ENCODE measurements at places on chromosomes 11 and 22. TPM values are rescaled to one million over a fixed set of nuclear protein-coding genes. Genes with fewer than 3 reads are reported as not detected.

Gene PC
- polyA plus RNA-seq = 2.1 TPM

DNA sequence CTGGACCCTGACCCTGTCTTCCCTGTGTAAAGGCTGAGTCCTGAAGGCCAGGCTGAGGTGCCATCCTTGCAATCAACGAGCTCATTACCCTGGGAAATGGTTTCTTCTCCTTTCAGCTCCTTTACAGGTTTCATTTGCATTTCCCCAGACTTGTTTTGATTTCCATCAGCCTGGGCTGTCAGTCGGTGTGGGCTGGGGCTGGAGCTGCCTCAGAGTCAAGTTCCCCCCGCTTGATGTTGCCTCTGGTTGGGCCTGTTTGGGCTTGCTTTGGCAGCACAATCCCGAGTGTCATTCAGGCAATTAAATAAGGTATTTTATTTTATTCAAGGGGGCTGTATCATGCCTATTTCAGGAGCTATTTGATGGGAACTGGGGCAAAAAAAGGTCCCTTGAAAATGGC is 424.9 kb downstream of the INSC start:
- no peak for DNase-seq

DNA sequence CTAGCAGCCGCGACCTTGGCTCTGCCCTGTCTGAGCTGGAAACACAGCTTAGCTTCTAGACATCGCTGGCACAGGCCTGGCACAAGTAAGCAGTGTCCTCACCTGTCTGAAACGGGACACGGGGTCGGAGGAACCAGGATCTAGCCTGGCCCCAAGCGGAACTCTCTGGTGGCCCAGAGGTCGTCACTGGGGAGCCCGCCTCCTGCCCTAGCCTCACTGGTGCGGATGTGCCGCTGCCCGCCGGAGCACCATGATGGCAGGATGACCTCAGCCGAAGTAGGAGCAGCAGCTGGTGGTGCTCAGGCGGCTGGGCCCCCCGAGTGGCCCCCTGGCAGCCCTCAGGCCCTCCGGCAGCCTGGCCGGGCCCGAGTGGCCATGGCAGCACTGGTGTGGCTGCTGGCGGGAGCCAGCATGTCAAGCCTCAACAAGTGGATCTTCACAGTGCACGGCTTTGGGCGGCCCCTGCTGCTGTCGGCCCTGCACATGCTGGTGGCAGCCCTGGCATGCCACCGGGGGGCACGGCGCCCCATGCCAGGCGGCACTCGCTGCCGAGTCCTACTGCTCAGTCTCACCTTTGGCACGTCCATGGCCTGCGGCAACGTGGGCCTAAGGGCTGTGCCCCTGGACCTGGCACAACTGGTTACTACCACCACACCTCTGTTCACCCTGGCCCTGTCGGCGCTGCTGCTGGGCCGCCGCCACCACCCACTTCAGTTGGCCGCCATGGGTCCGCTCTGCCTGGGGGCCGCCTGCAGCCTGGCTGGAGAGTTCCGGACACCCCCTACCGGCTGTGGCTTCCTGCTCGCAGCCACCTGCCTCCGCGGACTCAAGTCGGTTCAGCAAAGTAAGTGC is 871 bp downstream of the SLC35E4 start:
- peak; percentile 2 for DNase-seq

DNA sequence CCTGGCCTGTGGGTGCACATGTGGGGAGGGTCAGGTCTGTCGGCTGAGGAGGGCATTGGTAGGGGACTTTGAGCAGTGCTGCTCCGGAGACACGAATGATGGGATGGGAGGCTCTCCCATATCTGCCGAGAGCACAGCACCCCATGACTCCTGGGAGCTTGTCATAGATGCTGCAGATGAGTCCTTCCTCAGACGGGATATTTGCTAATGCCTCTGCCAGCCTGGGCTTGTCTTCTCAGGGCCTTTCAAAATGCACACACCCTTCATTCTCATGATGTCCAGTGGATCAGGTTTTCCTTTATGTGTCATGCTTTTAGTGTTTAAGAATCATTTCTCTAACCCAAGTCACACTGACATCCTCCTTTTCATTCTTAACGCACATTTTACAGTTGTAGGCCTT is 8.1 kb upstream of the RNH1 start:
- DNase-seq = no peak

DNA sequence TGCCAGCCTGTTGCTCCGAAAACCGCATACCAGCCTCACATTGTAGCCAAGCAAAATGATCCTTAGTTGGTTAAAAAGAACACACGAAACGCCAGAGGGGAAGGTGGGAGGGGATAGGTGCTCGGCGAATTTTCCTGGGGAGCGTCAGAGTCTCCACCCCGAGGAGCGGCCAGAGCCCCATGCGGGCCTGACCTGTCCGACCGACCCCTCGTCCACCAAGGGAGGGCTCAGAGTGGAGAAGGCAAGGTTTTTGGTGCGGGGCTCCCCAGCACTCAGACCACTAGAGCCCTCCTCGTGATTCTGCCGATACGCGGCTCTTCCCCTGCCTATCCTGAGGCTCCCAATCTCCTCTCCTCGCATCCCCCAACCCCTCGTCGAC is 39.6 kb downstream of the DIXDC1 start:
- no peak for DNase-seq

Gene RIC3
- polyA plus RNA-seq = 3.2 TPM

Gene NCF4
- 96.0 TPM for polyA plus RNA-seq

- DNase-seq = no peak
These were observed 20.0 kb downstream of the IRAG1 start for GRCh38 chr11:10673501-10674062.

Gene CASTOR1
- polyA plus RNA-seq = 18.5 TPM

Gene PHLDA2
- not detected for polyA plus RNA-seq

- no peak for DNase-seq
These were observed 110.8 kb downstream of the UVRAG start for GRCh38 chr11:75925785-75926164.

- DNase-seq = no peak
These were observed 122.2 kb upstream of the TRPC6 start for GRCh38 chr11:101705972-101706371.

Gene EHF
- not detected for polyA plus RNA-seq

- DNase-seq = no peak
These were observed 52.6 kb downstream of the CLTCL1 start for GRCh38 chr22:19238900-19239299.

DNA sequence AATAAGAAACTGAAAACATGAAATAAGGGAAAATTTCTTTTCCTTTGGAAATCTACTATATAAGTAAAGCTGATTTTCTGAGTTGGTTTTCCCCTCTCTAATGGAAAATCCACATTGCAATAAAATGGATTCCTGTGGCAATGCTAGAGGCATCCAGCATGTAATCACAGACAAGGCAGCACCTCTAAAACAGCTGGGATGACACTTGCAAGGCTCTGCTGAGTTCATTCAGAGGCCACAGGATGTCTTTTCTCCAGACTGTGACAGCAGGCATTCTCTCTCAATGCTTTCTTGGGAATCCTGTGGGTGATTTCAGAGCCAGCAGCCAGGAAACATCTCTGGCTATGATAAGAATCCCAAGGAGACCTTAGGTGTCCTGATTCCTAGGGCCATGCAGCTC is 201.3 kb upstream of the BLID start:
- no peak for DNase-seq

GRCh38 chr11:125923012-125923579 is 18.8 kb downstream of the DDX25 start:
- DNase-seq = no peak

GRCh38 chr11:41333357-41333756 is 126.1 kb downstream of the LRRC4C start:
- DNase-seq = no peak

Gene KDM4D
- polyA plus RNA-seq = 0.68 TPM

Gene CRYBB3
- not detected for polyA plus RNA-seq

Gene ARHGEF17
- not detected for polyA plus RNA-seq

Gene MMP3
- not detected for polyA plus RNA-seq

GRCh38 chr11:131504199-131504949 is 134.0 kb downstream of the NTM start:
- DNase-seq = no peak

GRCh38 chr11:95289378-95290101 is 58.5 kb upstream of the SESN3 start:
- no peak for DNase-seq

Gene APOA5
- not detected for polyA plus RNA-seq

DNA sequence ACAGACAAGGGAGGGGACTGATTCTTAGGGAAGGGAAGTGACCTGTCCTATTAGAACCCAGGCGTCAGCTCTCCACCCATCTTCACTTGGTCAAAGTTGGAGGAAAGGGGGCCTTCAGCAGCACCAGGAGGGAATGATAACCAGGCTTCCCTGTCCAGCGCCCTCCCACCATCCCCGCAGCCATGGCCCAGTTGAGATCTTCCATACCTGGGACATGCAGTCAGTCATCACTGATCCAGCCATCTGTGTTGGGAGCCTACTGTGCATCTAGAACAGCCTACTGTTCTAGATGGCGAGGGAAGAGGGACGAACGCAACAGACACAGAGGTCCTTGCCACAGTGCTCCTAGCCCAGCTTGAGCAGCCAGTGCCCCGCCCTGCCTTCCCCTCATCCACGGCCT is 40.6 kb downstream of the PDGFB start:
- DNase-seq = no peak

Gene TMEM191B
- polyA plus RNA-seq = 1.3 TPM

DNA sequence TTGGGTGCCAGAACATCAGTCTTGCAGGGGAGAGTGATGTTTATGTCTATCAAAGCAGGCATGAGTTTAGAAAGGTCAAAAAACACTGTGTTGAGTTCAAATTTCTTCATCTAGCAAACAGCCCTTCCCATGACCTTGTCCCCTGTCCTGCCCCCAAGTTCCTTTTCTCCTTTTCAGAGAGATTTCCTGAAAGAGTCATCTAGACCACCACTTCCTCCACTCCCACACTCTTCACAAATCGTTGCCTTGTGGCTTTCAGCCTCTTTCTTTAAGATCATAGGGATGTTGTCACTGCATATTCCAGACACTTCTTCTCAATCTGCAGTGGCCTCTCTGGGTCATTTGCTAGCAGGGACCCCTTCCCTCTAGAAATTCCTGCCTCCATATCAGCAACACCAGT is 290.5 kb downstream of the TENM4 start:
- no peak for DNase-seq

GRCh38 chr11:14357881-14358728 is 878 bp downstream of the RRAS2 start:
- DNase-seq = peak; percentile 36

Gene MMP1
- polyA plus RNA-seq = not detected

GRCh38 chr11:97751405-97751804 is 1269.3 kb upstream of the CNTN5 start:
- DNase-seq = no peak

Gene RHOD
- polyA plus RNA-seq = 0.80 TPM

GRCh38 chr11:17165247-17165890 is 42.4 kb downstream of the PIK3C2A start:
- DNase-seq = no peak

- no peak for DNase-seq
These were observed 1475.2 kb downstream of the TBC1D22A start for GRCh38 chr22:48237466-48238283.

- DNase-seq = no peak
These were observed 605 bp upstream of the RAPSN start for GRCh38 chr11:47449541-47449940.

DNA sequence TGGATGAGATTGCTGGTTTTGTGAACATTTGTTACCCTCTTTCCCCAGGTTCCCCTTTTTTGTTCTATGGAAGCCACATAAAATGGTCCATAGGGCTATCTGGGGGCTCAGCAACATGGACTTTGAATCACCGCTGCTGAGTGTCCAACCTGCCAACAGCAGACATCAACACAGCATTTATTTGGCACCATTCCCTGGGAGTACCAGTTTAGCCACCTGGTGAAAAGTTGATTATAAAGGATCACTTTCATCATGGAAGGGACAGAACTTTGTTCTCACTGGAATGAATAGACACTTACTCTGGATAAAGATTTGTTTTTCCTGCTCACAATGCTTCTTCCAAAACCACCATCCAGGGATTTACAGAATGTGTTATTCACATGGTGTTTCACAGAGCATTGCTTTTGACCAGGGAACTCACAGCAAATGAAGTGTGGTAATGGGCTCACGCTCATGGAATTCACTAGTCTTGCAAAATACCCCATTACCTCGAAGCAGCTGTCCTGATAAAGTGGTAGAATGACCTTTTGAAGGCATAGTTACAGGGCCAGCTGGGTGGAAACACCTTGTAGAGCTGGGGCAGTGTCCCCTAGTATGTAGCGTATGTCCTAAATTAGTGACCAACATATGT is 43.9 kb downstream of the ADM start:
- DNase-seq = no peak

Gene GRM5
- not detected for polyA plus RNA-seq

Gene OR51I1
- polyA plus RNA-seq = not detected

- DNase-seq = no peak
These were observed 222.5 kb upstream of the SNX19 start for GRCh38 chr11:131138731-131139130.
